ENCODE measurements at places on chromosomes 2 and 18.
A peak's percentile ranks its signal among the peaks of the same experiment; 100 is the strongest.

- no peak for DNase-seq
Measured at GRCh38 chr2:205686056-205686782, 3.9 kb downstream of the NRP2 start.

- DNase-seq = no peak
Measured at GRCh38 chr2:18273205-18273604, 287.2 kb downstream of the RDH14 start.

- no peak for DNase-seq
Measured at GRCh38 chr2:217978536-217979150, 24.2 kb downstream of the TNS1 start.

GRCh38 chr18:75211953-75212750 lies 1.6 kb downstream of the TSHZ1 start:
- no peak for DNase-seq

DNA sequence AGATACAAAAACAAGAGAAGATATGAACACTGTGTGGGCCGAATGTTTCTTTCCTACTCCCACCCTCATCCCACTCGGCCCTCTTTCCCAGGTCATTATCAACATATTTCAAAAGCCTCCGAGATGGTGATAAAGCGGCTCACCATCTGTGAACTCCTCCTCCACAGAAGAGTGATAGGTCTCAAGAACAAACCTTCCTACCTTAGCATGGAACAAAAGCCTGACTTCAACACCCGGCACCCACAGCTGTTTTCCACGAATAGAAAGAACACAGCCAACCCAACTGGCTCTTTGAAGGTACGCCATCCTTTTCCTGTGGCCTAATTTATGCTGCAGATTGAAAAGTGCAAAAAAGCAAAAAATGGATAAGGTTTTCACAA lies 28.8 kb downstream of the BCL2 start:
- no peak for DNase-seq

DNA sequence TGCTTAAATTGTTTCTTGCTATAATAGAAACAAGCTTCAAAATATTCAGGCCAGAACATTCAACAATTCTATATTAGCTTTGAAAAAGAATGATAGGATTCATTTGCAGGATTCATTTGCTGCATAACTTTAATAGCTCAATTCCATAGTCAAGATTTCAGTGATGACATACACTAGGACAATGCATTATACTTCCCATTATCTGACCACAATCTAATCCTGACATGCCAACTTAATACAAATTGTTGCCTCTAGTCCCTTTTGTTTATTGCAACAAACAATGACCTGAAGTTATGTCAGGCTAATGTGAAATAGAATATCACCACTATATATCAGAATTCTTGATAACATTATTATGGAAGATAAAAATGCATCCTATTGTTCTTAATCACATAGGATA lies 169.4 kb downstream of the DNAH7 start:
- DNase-seq = no peak

GRCh38 chr2:41955316-41956043 lies 92.3 kb upstream of the PKDCC start:
- DNase-seq = no peak

- DNase-seq = no peak
Measured at GRCh38 chr2:227655454-227655853, 11.2 kb upstream of the SCYGR5 start.

DNA sequence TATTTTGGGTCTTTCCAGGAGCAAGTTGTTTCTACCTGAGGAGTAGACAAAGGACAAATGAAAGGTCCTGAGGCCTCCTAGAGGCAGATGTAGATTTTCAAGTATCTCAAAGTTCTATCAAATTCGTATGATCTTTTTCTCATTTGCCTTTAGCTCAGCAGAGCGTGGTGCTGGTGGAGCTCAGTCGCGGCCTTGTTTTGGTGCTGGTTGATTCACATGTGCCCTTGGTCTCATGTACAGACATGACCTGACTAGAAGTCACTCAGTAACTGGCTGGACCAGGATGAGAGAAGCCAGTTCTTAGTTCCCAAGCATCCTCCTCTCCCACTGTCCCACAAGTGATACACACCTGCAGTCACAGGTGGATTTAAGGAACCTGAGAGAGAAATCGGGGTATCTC lies 264.0 kb downstream of the PRKCE start:
- no peak for DNase-seq

- no peak for DNase-seq
Measured at GRCh38 chr2:44548221-44549098, 186.7 kb downstream of the CAMKMT start.

DNA sequence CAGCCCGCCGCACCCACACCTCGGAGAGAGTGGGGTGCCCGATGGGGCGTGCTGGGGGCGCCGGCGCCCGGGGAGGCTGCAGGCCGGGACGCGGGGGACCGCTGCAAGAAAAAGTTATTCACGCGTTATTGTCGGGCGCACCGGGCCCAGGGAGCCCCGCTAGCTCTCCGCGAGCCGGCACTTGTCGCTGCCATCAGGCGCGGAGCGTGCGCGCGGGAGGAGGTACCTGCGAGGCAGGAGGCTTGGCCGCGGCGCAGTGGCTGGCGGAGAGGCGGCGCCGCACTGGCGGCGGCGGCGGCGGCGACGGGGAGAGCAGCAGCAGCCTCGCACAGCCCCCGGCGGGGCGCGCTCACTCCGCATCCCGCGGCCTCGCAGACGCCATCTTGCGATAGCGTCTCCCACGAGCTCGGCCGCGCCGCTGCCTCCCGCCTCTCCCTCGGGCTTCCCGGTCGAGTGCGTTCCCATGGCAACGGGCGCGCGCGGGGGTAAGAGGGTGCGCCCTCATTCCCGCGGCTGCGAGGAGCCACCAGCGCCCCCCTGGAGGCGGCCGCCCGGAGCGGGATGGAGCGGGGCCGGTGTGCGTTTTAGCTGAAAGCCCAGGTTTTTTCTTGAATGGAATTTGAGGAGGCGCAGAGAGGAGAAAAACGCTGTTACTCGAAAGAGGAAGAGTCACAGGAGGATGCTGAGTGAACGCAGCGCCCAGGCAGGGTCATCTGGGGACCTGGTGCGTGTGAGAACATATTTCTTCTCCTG lies at the start of gene CHN1:
TSS of gene CHN1 (minus strand) at position 402 of the 753 bp plus-strand sequence. CDS start 469 bp downstream, outside the sequence.
- DNase-seq = peak; percentile 92

DNA sequence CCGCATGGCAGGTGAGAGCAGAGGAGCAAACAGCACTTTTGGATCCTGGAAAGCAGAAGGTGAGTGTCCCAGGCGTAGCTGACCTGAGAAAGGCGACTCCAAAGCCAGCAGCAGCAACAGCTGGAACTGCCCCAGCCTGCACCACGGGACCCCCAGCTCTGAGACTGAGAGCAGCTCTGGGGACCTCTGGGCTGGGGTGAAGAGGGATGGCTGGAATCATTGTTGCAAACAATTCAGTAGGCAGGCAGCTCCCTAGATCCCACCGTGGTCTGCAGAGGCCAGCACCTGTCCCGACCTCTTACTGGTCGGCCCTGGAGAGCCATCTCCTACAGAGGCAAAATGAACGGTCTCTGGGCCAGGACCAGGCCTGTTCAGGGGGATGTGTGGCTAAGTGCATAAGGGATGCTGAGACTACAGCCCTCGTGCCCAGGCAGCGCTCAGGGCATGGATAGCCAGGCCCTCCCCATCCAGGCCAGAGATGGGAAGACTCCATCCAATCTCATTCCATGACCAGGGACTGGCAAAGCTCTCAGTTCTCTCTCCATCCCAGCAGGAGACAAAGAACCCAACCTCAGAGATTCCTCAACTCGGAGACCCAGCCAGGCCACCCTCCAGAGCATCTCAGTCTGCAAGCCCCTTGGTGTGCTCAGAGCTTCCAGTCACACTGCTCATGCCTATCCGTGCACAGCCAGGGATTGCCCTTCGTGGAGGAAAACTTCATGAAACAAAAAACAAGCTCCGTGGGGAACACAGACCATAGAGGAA lies 38.2 kb upstream of the ALPP start:
- DNase-seq = peak; percentile 36

- no peak for DNase-seq
Measured at GRCh38 chr2:152395572-152395971, 60.6 kb downstream of the FMNL2 start.

DNA sequence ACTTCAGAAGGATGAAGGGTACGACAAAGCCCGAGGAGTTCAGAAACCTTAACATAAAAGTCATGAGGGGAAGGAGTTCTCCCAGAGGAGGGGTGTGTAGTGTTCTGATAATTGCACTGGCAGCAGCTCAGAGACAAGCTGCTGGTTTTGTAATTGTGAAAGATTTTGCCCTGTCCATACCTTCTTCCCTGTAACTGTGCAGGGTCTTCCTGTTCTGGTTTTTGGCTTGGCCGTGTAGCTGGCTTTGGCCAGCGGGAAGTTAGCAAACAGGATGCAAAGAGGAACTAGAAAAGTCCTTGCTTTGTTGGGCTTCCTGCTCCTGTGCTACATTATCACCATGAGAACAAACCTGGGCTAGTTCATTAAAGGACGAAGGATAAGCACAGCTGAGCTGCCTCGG lies 160.8 kb downstream of the LPIN1 start:
- no peak for DNase-seq

GRCh38 chr18:34837769-34838272 lies 127.7 kb downstream of the DTNA start:
- DNase-seq = no peak

- DNase-seq = no peak
Measured at GRCh38 chr2:219592736-219593135, 4.9 kb upstream of the STK11IP start.

DNA sequence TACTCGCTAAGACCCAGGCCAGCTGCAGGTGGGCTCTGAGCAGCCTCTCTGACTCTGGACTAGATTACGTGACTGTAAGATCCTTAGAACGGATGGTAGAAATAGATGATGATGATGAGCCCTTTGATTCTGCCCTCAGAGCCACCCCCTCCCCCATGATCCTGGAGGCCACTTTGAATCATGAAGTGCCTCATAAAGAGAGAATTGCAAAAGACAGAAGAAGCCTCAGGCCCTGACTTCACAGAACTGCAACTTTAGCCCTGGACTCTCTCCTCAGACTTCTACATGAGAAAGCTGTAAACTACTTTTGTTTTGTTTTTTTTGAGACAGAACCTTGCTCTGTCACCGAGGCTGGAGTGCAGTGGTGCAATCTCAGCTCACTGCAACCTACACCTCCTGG lies 15.4 kb upstream of the TET3 start:
- no peak for DNase-seq

GRCh38 chr2:241616168-241617125 lies 20.5 kb downstream of the THAP4 start:
- no peak for DNase-seq

GRCh38 chr18:50989711-50990110 lies 21.9 kb downstream of the ELAC1 start:
- DNase-seq = no peak

GRCh38 chr2:205681401-205682238 lies 681 bp upstream of the NRP2 start:
- no peak for DNase-seq

- DNase-seq = no peak
Measured at GRCh38 chr2:46716927-46717326, 198.7 kb downstream of the MCFD2 start.

DNA sequence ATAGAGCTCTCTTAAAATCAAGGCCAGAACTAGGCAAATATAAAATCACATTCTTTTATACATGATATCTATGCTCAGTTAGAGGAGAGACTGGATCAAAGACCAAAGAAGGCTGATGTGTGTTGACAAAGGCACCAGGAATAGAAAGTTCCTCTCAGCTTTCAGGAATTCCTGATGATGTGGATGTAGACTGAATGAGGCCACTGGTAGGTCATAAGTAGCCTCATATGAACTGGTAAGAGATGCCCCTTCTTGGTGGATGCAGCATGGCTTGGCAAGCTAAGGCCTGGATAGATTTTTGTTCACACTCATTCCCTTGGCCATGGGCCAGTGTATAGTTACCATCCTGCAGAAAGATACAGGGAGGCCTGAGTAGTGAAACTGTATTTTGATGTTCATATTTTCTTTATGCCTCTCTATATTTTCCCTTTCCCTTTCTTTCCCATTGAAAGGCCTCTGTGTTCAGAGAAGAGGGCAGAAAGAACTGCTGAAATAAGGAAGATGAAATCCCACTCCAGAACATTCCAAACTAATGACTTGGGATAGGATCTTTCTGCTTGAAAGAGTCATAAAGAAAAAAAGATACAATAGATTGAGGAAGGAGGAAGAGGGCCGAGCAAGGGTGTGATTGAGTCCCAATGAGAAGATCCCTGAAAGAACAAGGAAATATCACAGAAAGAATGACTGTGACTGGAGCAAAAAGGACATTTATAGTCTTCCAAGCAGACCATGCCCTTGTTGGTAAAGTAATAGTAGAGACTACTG lies 2182.7 kb upstream of the PIK3C3 start:
- no peak for DNase-seq

DNA sequence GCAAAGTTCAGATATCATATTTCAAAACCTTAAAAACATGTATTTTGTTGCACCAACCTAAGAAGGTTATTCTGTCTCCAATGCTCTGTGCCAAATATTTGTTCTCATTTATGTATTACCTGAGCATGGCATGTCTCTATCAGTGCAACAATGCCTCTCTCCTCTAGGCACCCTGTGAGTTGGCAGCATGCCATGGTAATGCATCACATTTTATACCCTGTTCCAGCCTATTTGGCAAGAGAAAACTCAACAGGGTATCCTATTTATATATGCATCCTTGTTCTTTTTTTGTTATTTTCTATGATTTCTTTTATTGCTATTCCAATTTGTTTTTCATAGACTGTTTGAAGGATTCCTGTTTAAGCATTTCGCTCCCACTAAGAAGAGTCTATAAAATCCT lies 126.3 kb upstream of the NRXN1 start:
- DNase-seq = no peak

DNA sequence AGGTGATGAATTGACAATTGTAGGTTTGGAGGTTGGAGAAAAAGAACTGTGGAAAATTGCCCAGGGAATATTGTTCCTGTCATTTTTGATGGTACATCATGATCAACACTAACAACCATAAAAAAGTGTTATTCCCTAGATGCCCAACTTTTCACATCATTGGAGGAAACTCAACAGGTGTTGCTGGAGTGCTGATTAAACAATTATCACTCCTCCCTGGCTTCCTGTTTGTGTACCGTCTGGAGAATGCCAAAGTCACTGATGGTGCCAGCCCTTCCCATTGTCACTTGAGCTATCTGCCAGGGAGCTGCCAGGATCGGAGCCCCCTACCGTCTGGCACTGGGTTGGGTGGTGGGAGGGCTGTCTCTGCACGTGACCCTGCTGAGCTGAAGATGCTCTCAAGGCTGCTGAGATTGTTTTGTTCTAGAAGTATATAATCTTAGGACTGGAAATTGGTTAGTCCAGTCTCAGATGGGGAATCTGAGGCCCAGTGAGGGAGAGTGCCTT lies 156.9 kb downstream of the PRKCE start:
- no peak for DNase-seq

DNA sequence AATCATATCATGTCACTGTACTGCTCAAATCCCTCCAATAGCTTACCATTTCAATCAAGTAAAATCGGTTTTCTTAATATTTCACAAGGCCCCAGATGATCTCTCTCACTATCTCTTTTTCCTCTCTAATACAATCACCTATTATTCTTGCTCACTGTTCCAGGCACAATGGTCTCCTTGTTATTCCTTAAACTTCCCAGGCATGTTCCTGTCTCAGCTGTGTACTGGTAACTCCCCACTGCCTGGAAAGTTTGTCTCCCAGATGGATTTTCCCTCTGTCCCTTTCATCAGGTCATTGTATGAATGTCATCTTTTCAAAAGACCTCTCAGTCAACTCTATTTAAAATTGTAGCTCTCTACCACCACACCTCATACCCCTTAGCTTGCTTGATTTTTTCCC lies 30.7 kb upstream of the FANCL start:
- no peak for DNase-seq

- no peak for DNase-seq
Measured at GRCh38 chr2:193228276-193228675, 1033.5 kb upstream of the TMEFF2 start.

GRCh38 chr2:71417300-71418202 lies 35.8 kb upstream of the DYSF start:
- no peak for DNase-seq

Data from dorsolateral prefrontal cortex (tissue), 122 donors.